MG63 (cell line): ENCODE measurements at places on chromosomes 12 and 14. TPM values are rescaled to one million over a fixed set of nuclear protein-coding genes. Genes with fewer than 3 reads are reported as not detected.

DNA sequence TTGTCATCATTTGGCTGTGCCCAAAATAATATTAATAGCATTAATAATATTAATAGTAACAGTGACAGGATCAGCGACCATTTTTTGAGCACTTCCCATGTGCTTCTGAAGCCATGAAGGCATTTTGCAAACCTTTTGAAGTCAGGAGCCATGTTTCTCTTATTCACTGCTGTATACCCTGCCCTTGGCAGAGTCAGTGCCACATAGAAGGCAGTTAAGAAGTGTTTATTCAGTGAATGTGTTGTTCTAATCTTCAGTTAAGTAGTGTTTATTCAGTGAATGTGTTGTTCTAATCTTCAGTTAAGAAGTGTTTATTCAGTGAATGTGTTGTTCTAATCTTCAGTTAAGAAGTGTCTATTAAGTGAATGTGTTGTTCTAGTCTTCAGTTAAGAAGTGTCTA lies 319.7 kb upstream of the NAV3 start:
- no peak for DNase-seq

DNA sequence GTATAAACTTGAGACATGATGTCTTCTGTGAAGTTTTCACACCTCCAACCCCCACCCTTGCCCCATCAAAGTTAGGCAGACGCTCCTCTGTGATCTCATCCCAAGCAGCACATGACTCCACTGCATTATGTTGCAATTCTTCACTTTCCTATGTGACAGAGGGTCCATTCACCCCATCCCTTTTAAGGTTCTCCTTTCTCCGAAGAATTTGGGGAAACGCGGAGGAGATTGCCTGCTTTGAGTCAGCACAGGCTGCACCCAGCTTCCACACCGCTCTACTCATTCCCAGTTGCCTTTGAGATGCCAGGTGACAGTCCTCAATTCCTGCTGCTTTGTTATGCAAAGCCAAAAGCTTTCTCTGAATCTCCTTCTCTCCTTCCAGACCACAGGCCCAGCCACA lies 61.8 kb downstream of the PHLDA1 start:
- no peak for DNase-seq

GRCh38 chr14:39704594-39704993 lies 272.4 kb upstream of the FBXO33 start:
- no peak for DNase-seq

DNA sequence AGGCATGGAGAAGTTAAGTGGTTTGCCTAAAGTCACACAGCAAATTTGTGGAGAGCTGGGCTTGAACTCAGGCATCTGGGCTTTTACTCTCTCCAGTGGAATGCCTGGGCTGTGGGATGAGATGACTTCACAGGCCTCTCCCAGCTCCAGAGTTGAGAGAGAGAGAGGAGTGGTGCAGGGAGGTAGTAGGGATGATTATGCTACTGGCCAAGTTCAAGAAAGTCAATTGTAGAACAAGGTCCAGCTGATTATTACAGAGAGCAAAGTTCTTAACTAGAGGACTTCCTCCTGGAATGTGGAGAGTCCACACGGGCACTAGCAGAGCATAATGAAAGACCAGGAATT lies 769 bp upstream of the EMP1 start:
- peak; percentile 48 for DNase-seq

- DNase-seq = peak; percentile 73
These were observed 35.2 kb downstream of the SCARB1 start for GRCh38 chr12:124828264-124829007.

- DNase-seq = no peak
These were observed 51.3 kb downstream of the LRCOL1 start for GRCh38 chr12:132558861-132559623.

The LRP1-AS gene
- not detected in 2 replicates for total RNA-seq

The RND1 gene
- total RNA-seq = 0.12 TPM in 1 of 2 replicates, not detected in the other

The TESPA1 gene
- total RNA-seq = not detected in 2 replicates

The TBX3 gene
- total RNA-seq = 7.1 and 7.7 TPM in 2 replicates

The GNB3 gene
- 0.43 TPM in 1 of 2 replicates, not detected in the other for total RNA-seq
